Amniotic epithelial cell (primary cell): ENCODE measurements at places on chromosomes 5 and 9.

GRCh38 chr9:70413464-70413798 is 1.0 kb downstream of the KLF9 start:
- DNase-seq, result no peak

GRCh38 chr9:124018730-124019697 is 7.4 kb downstream of the LHX2 start:
- no peak for DNase-seq

- DNase-seq, result peak; percentile 99
Measured at GRCh38 chr5:147403651-147404640, 105.9 kb downstream of the DPYSL3 start.

DNA sequence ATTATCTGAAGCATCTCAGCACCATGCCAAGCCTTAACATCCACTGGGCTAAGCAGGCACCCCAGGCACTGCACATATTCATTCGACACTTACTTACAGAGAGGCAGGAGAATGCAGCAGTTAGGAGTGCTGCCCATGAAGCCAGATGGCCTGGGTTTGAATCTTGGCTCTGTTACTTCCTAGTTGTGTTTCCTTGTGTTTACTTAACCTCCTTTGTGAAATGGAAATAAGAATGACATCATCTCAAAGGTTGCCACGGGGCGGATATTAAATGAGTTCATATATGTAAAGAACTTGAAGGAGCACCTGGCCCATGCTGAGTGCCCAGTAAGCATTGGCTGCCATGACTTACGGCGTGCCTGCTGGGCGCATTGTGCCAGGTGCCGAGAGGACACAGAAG is 565.2 kb downstream of the CDK5RAP2 start:
- no peak for DNase-seq

- DNase-seq, result peak; percentile 85
Measured at GRCh38 chr9:134624621-134625181, 16.9 kb upstream of the COL5A1 start.

GRCh38 chr9:111005746-111006470 is 32.4 kb downstream of the LPAR1 start:
- peak; percentile 40 for DNase-seq

DNA sequence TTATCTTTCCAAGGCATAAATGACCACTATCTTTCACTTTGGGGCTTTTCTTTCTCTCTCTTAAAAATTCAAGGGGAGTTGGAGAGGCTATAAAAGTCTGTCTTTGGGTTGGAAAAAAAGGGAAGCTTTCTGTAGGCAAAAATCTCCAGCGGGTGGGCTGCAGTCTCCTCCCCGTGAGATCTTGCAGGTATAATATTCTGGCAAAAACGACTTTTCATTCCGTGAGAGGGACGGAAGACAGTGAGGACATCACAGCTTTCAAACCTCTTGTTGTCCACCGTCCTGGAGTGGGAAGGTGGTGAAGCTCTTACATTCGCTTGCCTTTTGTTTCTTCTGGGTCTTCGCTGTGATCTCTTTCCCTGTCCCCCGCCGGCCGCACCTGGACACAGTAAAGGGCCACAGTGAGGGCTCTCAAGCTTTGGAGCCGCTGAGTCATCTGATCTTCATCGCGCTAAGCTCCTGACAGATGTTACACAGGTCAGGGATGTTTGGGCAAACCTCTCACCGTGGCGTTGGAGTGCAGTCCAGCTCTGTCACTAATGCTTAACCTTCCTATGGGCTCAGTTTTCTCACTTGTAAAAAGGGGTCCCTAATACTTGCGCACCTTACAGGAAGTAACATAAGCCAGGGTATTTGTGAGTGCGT is 61.9 kb upstream of the MEGF10 start:
- peak; percentile 11 for DNase-seq

DNA sequence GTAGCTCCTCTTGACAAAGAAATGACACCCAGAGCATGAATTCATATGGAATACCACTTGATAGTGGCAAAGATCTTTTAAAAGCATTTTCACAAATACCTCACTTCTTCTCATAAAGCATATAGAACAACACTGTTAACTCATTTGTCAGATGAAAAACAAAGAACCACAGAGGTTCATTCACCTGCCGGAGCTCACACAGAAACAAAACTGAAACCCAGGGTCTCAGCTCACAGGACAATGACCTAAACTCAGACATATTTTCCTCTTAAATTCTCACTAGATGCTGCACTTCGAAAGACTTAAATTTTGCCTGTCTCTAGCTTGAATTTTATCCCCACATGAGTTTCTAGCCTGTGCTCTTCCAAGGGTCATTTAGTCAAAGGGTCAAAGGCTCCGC is 339.0 kb downstream of the KCNN2 start:
- DNase-seq, result no peak

GRCh38 chr5:73668017-73668416 is 42.0 kb downstream of the ARHGEF28 start:
- no peak for DNase-seq

- DNase-seq, result no peak
Measured at GRCh38 chr5:35854248-35854647, 2.4 kb upstream of the IL7R start.

DNA sequence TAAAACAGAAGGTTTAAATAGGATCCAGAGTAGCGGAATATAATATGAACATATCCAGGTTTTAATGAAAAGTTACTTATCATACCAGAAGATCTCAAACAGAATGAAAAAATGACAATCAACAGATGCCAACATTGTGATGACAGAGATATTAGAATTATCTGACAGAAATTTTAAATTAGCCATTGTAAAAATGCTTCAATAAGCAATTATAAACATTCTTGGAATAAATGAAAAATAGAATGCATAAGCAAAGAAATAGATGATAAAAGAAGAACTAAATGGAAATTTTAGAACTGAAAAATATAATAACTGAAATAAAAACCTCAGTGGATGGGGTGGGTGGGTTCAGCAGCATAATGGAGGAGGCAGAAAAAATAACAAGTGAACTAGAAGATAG is 37.2 kb downstream of the ZMAT2 start:
- no peak for DNase-seq

GRCh38 chr9:16125629-16126028 is 572.8 kb downstream of the CCDC171 start:
- DNase-seq, result peak; percentile 91

GRCh38 chr9:88235615-88236014 is 97.3 kb upstream of the SPATA31C2 start:
- DNase-seq, result peak; percentile 80

GRCh38 chr5:81136557-81136956 is 96.6 kb upstream of the CKMT2 start:
- no peak for DNase-seq
